ENCODE measurements at places on chromosomes 16 and 17.

DNA sequence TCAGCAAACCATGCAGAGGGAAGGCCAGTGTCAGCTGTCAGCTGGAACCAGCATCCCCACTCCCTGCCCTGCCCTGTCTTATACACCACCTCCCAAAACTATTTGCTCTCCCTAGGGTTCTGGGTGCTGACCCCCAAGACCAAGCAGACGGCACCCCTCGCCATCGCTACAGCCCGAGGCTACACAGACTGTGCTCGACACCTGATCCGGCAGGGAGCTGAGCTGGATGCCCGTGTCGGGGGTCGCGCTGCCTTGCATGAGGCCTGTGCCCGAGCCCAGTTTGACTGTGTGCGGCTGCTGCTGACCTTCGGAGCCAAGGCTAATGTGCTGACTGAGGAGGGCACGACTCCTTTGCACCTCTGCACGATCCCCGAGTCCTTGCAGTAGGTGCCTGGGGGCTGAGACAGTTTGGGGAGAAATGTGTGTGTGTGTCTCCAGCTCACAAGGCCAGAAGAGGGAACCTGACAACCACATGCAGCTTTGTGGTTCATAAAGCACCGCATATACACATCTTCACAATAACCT lies 1.5 kb downstream of the ASB16 start:
- DNase-seq = no peak

DNA sequence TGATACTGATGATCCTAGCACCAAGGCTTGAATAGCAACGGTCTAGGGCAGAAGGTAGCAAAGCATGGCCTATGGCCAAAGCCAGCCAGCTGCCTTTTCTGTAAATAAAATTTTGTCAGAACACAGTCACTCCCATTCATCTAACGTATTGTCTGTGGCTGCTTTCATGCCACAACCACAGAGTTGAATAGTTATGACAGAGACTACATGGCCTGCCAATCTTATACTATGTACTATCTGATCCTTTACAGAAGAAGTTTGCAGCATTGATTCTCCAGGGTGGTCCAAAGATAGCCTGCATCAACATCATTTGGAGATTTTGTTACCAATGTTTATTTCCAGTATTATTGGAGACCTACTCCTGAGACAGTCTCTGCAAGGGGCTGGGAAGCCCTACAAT lies 19.9 kb upstream of the MMD start:
- DNase-seq = no peak

DNA sequence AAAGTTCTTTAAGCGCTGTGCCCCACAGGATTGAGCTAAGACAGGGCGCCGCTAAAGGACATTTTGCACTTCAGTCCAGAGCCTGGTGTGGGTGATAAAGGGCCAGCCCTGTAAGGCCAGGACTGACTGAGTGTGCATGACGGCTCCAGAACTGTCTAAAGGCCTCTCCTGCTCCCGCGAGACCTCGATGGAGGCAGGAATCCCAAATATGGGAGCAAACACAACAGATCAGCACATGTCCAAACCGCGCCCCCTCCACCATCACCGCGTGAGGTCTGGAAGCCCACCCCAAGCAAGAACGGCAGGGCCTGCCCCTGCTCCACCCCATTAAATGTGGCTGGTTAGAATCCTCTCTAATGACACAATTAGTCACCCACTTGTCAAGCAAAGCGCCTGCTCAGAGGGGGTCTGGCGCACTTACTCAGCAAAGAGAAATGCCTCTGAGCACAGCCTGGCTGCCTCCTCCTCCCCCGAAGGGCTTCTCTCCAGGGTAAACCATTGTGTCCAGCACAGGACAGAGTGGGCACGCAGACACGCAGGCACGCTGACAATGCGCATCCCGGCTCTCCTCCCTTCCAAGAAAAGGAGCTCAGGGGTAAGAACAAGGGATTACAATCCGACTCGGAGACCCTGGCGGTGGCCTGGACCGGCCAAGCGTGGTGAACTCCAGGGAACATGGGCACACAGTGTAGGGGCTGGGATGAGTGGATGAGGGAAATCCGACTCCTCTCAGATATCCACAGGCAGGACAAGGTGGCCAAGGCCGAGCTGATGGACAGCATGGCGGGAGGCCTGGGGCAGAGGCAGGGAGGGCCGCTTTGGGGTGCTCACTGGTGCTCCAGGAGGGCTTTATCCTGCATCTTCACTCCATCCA lies 1.5 kb downstream of the MXRA7 start:
- no peak for DNase-seq

DNA sequence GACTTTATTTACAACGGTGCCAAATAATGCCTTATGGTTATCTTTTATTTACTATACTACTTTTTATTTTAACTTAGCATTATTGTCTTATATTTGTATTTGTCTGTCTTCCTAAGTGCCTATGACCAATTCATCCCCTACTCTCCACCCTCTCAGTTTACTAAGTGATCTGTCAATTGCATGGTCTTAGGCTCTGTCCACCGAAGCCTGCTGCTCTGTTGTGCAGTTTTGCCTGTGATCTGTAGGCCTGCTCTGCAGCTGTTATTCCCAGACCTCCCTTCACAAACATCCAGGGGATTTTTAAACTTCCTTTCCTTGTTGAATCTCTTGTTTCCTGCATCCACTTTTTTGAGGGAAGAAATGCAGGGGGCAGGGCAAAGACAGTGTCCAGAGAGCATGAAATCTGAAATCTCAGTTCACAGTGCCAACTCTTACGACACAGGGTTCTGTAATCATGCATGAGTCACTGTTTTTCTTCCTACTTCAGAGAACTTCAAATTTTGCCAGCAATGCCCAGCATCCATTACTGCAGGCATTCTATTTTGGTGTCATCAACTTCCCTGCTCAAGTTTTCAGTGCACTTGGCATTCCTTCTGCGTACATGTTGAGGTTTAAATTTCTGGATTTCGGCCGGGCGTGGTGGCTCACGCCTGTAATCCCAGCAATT lies 11.4 kb downstream of the SLFN5 start:
- DNase-seq = no peak

DNA sequence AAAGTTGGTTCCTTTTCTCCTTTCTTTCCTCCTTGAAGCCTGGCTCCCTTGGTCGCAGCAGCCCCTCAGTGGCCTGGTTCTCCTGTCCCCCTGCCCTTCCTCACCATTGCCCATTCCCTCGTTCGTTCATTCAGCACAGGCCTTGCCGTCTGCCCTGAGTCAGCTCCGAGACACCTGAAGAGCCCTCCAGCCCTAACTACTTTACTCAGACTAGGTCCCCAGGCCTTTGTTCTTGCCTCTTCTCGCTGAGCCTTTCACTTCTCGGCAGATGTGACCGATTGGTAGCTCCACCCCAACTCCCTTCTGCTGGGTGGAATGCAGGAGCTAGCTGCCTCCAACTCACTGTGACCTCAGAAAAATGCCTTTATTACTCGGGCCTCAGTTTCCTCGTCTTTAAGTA lies 7.0 kb upstream of the ADAM11 start:
- no peak for DNase-seq

- DNase-seq = no peak
These were observed 42.5 kb upstream of the BCO1 start for GRCh38 chr16:81195885-81196534.

- DNase-seq = no peak
These were observed 278.4 kb upstream of the IRX5 start for GRCh38 chr16:54652201-54652770.

- DNase-seq = no peak
These were observed 97.5 kb downstream of the YPEL2 start for GRCh38 chr17:59428916-59429485.

DNA sequence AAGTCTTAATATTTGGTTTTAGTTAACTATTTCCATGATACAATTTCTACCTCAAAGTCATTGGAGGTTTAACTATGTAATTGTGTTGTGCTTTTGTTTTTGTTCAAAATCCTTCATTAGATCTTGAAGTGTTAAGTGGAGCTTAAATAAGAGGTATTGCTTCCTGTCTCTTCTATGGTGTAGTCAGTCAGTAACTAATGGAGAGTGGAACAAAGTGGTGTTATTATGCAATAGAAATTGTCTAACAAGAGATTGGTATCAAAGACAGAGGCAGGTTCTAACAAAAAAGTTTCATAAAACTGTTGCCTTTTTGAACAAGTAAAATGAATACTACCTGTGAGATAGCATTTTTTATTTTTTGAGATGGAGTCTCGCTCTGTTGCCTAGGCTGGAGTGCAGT lies 45.2 kb downstream of the GRB7 start:
- no peak for DNase-seq

DNA sequence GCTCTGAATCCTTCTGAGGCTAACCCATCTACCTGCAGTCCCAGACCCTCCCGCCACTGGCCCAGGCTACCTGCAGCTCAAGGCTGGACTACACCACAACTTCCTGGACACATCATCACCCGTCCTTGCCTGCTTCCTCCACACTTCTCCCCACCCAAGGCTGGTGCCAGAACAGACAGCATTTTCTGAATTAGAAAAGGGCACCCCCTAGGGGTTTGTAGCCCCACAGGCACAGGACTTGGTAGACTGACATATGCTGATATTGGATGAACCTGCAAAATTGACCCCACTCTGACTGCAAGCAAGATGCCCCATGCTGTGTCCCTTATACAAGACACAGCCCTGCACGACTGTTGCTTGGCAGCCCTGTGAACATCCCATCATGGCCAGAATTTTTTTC lies 271.5 kb upstream of the C16orf82 start:
- no peak for DNase-seq
